ENCODE measurements at places on chromosomes 6 and 20.
A peak's percentile ranks its signal among the peaks of the same experiment; 100 is the strongest.

- DNase-seq, result no peak
These were observed 38.9 kb upstream of the SAYSD1 start for GRCh38 chr6:39153766-39154397.

DNA sequence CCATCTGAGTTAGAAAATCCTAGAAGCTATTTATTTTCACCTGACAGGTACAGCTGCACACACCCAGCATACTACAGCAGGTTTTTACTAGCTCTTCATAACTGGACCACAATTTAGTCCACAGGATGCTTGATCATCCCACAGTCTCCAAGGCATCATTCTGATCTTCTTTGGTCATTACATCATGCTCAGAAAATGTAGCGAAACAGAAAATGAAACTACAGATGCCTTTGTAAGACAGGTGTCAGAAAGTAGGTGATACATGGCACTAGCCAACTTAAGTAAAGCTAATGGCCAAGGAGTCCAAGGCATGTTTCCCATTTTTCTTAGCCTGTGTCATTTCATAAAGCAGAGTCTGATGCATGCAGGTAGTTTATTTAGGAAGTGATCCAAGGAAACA is 102.3 kb downstream of the HTR1B start:
- no peak for DNase-seq

GRCh38 chr6:170416303-170416702 is 109.7 kb downstream of the FAM120B start:
- DNase-seq, result no peak

- peak; percentile 51 for DNase-seq
These were observed 79.1 kb downstream of the ELOVL4 start for GRCh38 chr6:79868098-79868722.

- DNase-seq, result no peak
These were observed 147.9 kb downstream of the SOX4 start for GRCh38 chr6:21741221-21742109.

GRCh38 chr6:7642791-7643190 is 52.8 kb downstream of the SNRNP48 start:
- no peak for DNase-seq

DNA sequence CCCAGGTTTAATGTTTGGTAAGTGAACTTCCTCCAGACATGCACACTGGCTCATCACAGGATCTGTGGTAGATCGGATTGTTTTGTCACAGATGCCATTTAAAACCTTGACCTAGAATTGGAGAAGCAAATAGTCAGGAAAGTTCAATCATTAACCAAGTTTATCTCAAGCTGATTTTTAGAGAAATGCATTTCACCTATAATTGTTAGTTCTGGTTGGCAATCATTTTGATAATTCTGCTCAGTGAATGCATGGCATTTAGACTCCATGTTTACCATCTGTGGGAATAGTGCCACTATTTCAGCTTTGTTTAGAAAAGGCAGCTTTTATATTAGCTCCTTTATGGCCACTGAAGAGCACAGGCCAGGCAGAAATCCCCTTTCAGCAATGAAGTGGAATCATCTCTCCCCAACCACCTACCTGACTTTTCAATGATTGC is 73.9 kb upstream of the IPCEF1 start:
- no peak for DNase-seq

GRCh38 chr6:71289039-71289801 is 609 bp downstream of the OGFRL1 start:
- peak; percentile 11 for DNase-seq

GRCh38 chr20:48682529-48683363 is 145.1 kb downstream of the PREX1 start:
- no peak for DNase-seq

DNA sequence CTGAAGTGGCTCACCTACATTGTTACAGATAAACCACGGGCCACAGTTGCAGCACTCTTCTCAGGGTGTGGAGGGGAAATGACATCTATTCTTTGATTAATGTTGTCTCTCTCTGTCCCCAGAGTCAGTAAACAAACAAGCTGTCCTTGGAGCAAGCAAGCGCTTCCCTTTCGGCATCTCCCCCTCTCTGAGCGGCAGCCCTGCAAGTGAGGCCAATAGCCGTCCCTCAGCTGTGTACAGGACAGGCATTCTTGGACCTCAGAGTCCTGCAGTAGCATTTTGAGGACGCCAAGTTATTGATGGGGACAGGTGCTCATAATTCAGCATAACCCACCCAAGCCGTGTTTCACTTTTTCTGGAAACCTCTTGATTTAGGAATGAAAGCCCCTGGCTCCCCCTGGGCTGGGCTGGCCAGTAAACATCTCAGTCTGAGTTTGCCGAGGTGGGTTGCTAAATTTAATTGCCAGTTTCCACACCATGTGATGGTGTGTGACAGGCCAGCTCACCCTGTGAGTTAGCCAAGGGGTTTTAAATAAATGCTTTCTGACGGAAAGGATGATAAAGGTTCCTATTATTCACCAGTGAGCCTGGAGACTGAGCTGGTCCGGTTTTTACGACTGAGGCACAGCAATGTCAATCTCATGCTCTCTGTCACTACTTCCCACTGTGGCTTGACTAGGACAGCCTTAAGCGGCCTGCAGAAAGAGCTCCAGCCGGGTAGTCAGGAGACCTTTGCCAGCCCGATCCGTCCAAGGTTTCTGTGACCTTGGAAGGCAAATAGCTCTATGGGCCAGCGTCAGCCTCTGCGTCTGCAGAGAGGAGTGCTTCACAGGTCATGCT is 214.8 kb upstream of the RREB1 start:
- no peak for DNase-seq

DNA sequence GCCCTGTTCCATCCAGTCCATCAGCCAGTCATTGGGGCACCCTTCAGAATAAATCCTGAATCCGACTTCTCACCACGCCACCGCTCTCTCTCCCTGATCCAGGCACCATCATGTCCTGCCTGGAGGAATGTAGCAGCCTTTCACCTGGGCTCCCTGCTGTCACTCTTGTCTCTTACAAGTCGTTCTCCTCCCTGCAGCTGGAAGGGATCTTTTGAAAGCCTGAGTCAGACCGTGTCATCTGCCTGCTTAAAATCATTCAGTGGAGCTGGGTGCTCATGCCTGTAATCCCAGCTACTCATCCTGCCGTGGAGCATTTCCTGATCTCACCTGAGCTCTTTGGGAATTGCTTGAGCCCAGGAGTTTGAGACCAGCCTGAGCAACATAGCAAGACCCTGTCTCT is 19.2 kb upstream of the KCNG1 start:
- DNase-seq, result no peak

DNA sequence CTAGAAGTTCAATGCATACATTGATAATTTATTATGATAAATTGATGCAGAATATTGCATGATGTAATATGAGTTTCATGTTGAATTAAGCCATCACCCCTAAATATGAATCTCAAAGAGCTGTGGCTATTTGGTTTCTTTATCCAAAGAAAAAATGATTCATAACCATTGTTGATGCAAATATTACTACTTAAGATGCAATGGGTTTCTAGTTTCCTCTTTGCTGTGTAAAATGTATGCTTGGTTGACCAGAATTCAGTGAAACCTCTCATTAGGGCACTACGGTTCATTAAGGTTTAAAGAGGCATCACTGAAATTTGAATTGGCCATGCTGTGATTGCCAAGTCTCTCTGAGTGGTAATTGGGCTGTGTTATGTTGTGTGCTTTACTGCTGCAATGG is 492.5 kb upstream of the FLRT3 start:
- DNase-seq, result no peak

Measured in stimulated activated naive CD4-positive, alpha-beta T cell (primary cell).